Right ventricle myocardium superior (tissue), 1 donor: ENCODE measurements at places on chromosomes 12 and 14. TPM values are rescaled to one million over a fixed set of nuclear protein-coding genes. Genes with fewer than 3 reads are reported as not detected.

DNA sequence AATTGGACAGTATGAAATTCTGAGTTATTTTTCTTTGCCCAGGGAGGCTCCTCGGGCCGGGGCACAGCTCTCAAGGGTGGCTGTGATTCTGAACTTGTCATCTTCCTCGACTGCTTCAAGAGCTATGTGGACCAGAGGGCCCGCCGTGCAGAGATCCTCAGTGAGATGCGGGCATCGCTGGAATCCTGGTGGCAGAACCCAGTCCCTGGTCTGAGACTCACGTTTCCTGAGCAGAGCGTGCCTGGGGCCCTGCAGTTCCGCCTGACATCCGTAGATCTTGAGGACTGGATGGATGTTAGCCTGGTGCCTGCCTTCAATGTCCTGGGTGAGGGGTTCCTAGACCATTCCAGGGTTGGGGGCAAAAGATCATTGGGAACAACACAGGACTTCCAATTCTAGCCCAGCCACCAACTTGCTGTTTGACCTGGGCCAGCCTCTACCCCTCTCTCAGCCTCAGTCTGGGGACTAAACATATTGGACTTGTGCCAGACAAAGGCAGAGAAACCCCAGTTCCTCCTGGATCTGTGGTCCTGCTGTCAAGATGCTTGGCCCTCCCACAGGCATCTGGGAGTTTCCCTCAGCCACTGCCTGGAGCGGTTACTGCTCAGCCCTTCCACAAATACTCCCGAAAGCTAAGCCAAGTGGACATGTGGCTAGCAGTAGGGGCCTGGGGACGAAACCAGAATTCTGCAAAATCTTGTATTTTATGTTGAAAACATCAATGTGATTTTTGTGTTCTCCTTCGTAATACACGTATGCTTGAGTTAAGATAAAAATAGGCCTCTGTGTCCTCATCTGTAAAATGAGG is 3.5 kb downstream of the OAS3 start:
- no peak for DNase-seq

Gene JAG2
- 28.6 TPM for total RNA-seq

GRCh38 chr12:54443446-54443845 is 24.4 kb upstream of the ITGA5 start:
- DNase-seq: no peak

Gene HHIPL1
- 1.6 TPM for total RNA-seq

DNA sequence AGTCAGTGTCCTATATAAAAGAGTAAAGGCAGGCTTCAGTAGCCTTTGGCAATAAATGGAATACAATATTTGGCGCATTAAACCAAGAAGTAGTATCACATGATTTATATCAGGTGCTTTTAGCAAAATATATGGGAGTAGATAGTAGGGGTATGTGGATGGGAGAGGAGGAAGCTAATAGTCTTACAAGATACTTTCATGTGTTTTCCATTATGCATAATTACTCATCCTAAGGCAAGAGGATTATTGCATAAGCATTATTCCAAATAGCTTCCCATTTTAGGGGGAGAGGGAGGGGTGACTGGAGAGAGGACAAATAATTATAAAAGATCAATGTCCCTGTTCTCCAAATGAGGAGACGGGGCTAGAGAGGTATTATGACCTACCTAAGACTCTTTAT is 104.3 kb downstream of the DUSP6 start:
- DNase-seq: no peak

DNA sequence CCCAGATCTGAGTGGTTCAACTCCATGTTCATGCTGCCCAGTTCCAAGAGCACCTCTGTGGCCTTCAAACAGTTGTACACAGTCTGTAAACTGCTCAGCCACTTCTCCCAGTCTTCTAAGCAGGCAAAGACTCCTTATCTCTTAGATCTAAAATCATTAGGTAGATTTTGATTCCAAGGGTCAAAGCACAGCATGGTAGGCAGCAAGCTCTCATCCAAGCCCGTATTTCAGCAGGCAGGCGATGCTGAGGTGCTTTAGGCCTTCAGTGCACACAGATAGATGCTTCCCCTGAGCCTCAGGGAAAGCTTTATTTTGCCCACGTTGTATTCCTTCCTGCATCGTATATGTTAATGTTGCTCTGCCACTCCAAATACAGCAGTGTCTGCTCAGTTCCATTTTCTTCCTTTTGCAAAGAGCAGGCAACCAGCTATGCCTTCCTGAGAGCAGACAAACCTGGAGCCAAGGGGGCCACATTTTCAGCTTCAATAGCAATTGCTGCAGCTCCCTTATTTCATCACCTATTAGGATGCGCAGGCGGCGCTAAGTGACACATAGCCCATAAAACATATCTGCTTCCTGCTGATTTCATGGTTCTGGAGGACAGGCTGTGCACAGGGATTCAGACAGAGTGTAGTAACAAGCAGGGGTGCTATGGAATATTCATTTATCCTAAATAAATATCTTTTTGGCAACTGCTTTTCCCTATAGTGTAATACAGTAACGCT is 67.5 kb downstream of the ETV6 start:
- no peak for DNase-seq

DNA sequence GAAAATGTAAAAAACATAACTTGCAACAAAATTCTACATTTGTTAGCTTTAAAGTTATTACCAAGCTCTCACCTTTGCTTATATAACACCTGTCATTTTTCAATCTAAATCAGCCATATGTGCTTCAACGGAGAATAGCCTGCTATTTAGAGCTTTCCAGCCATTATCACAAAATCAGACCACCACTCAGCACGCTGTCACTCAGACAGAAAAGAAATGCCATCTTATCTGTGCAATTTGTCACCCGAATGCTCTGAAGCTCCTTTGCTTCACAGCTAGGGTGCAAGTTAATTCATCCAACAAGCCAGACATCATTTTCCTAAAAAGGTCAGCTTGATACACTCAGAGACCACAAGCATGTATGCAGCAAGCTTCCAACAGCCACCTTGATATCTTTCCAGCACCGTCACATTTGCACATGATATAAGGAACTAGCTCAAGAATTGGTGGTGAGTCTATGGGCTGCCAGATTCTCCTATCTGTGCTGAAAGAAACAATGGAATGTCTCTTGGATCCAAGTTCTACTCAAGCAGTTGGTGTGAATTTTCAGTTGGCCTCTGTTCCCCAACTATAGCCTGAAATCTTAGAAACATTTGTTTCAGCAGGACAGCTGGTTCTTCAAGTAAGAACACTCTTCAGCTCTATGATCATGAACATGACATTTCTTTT is 20.0 kb upstream of the IFNG-AS1 start:
- no peak for DNase-seq
